Diencephalon (tissue), 1 donor: ENCODE measurements at places on chromosomes 1 and 21. TPM values are rescaled to one million over a fixed set of nuclear protein-coding genes. Genes with fewer than 3 reads are reported as not detected.

The BTBD19 gene
- 1.8 TPM for total RNA-seq

The GPR161 gene
- total RNA-seq, result 56.7 TPM

The ILDR2 gene
- total RNA-seq, result 76.8 TPM

The AK5 gene
- total RNA-seq, result 64.4 TPM

The BATF3 gene
- total RNA-seq, result 7.4 TPM

The IGSF3 gene
- total RNA-seq, result 98.0 TPM

The CFHR1 gene
- total RNA-seq, result 2.5 TPM

The APCS gene
- not detected for total RNA-seq

The CRTC2 gene
- total RNA-seq, result 2.1 TPM

The NT5C1A gene
- 2.3 TPM for total RNA-seq

The PERM1 gene
- not detected for total RNA-seq

The RIPK4 gene
- total RNA-seq, result not detected

The GNB1 gene
- total RNA-seq, result 283 TPM
